ENCODE measurements at places on chromosomes 12 and 14.
A peak's percentile ranks its signal among the peaks of the same experiment; 100 is the strongest.

GRCh38 chr14:33343016-33343415 is 404.3 kb downstream of the NPAS3 start:
- no peak for DNase-seq

GRCh38 chr12:65659681-65660080 is 164.6 kb upstream of the HMGA2 start:
- DNase-seq, result no peak

DNA sequence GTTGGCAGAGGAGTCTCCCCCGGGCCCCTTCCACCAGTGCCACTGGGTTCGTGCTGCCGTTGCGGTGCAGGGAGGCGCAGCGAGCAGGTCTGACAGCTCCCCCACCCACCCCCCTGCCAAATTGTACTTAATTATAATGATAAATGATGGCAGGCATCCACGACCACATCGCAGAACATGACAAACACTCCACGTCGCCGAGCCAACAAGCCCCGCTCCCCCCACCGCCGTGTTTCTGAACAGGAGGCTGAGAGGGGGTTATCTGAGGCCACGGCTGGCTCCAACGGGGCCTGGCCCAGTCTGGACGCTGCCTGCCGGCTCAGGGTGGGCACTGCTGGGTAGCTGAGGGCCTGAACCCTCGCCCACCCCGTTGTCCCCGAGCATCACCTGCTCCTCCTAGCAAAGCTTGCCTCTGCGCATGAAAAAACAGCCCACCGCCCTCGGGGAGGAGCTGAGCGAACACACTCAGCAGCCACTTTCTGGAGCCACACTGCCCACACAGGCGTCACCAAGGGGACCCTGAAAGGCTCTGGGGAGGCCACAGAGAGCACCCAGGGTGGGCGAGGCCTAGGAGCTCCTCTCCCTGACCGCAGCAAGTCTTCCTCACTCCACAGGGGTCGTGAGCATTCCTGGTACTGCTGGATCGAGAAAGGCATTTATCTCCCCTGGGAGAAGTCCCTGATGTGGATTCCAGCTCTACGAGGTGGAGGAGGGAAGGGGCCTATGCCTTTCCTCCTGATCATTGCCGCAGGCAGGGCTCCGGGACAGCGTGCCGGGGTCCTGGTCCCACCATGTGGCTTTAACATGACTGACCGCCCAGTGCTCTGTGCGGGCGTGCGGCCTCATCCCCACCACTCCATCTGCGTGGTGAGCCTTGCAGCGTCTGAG is 35.4 kb upstream of the DIO3 start:
- DNase-seq, result no peak

DNA sequence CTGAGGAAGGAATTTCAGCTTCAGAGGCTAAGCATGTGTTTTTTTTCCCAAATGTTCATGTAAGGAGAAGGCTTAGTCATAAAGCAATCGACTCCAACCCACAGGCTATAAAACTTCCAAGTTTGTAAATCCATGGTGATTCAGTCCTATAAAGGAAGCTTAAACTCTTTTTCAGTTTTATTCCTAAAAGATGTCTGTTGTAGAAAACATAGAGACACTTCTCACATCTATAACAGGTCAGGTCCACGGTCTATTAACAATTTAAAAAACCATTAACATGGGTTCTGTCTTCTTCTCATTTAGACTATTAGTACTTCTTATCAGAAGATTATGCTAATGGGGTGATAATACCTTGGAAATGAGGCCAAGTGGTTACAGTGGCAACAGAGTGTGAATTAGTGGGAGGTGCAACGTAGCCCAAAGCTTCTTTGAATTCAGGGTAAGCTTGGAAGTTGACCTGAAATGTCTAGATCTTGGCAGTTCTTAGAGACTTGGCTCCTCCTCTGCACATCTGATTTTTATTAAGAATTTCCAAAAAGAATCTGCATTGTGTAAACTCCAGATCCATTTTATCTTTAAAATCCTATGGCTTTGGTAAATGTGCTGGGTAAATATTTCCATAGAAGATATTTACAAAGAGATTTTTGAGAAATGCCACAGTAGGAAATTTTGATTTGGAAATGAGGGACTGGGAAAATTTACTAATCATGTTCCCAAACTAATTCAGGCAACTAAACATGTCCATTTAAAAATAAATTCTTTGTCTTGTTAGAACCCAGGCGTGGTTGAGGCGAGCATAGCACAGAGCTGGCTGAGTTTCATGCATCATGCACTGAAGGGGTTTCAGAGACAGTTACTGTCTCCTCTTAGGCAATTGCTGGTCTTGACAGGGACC is 86.4 kb downstream of the EML1 start:
- no peak for DNase-seq

GRCh38 chr14:104309657-104310369 is 171.4 kb downstream of the KIF26A start:
- no peak for DNase-seq

DNA sequence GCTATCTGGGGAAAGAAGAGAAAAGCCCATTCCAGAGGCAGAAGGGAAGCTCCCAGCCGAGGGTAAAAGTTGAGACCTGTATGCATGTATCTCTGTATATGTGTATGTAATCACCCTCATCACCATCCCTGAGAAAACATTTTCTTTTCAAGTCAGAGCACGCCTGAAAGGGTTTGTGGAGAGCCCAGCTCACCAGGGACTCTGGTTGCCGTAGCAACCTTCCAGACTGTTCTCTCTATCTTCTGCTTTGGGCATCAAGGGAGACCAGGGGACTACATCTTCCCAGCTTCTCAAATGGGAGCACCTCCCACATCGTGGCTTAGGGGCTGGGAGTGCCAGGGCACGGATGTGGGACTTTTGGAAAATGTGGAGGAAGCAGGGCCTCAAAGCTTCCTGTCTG is 93.5 kb downstream of the GALNT8 start:
- DNase-seq, result no peak

DNA sequence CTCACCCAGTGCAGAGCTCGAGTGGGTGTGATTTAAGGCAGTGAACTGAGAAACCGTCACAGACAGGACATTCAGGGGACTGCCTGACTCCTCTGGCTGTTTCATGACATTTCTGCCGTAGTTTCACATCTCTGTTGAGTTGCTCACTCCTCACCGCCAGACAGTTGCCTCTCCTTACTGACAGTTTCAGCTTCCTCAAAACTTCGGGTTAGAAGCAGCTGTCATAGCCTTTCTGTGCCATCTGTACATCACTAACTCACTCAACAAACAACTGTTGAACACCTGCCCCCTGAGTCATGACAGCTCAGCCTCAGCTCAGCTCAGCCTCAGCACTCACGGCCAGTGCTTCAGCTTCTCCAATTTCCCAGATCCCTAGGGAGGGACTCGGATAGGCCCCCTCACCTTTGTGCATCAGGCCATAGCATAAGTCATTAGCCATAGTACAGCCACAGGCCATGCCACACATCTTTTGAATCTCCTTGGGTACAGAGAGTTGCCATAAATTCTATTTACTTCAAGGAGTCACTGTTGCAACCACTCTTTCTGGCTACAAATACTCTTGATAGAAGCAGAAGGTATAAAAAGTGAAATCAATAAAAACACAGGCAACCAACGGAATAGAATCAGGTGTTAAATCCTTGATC is 6.2 kb upstream of the SLC15A4 start:
- peak; percentile 86 for DNase-seq

DNA sequence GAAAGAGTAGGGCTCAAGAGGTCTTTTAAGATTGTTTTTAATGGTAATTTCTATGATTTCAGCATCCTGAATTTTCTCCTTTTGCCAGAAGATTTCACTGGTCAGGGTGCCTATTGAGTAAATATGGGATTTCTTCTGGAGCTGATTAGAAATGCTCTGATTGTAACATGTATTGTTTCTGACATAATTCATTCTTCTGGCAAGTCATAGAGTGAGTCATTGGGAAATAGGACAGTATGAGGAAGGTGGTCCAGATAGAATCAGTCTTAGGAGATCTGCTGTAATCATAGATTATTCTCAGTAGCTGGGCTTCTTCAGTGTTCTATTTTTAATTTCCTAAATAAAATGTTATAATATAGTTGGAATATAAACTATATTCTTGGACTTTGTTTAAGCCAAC is 182.0 kb upstream of the NAV3 start:
- DNase-seq, result no peak

DNA sequence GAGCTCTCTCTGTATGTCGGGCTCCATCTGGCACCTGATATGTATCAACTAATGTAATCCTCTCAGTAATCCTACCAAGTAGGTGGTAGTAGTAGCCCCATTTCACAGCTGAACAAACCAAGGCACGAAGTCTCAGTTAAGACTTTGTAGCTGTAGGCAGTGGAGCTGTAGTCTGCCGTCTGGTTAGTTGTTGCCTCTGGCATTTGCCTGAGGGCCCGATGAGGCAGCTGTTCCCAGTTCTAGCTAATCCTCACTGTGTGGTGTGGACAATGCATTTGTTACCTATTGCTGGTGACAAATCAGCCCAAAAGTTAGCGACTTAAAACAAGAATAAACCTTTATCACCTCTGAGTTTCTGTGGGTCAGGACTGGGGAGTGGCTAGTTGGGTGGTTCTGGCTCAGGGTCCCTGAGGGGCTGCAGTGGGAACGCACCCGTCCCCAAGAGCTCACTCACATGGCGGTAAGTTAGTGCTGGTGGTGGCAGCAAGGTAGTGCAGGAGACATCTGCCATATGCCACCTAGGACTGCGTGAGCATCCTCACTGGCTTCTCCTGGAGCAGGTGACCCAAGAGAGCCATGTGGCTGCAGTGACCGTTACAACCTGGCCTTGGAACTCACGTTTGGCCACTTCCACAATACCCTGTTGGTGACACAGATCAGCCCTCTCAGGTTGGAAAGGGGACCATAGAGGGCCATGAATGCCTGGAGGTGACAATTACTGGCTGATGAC is 5.6 kb downstream of the AACS start:
- no peak for DNase-seq

- no peak for DNase-seq
Observed at GRCh38 chr14:94052662-94053061, 26.5 kb downstream of the OTUB2 start.

DNA sequence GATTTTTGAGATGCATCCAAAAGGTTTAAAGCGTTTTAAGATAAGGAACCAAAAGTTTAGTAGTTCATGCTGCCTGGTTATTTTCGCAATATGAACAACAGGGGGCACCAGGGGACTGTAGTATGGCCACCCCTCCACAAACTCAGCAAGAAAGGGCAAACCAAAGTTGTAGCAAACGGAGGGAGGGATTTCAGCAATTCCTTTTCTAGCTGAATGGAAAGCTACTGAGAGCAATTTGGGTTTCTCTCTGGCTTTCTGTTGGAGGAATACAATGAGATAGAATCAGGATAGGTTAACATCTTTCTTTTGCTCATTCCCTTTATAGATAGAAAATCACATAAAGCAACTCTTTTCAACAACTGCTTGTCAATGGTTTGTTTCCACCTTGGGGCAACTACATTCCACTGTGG is 62.5 kb downstream of the DRAM1 start:
- peak; percentile 35 for DNase-seq

GRCh38 chr14:98170575-98170974 is 1101.4 kb downstream of the BCL11B start:
- DNase-seq, result no peak

DNA sequence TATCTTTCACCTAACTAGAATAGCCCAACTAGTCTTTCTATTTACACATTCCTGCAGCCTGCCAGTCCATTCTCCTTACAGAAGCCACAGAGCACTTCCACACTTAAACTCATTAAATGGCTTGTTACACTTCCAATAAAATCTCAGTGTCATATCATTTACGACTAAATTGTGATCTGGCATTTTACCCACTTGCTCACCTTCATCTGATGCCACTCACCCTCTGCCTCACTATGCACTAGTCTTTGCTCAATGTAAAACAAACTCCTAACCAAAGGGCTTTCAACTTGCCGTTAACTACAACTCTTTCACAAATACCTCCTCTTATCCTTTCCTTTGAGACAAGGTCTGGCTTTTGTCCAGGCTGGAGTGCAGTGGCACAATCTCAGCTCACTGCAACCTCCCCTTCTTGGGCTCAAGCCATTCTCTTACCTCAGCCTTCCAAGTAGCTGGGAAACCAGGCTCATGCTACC is 24.1 kb downstream of the YAF2 start:
- DNase-seq, result no peak
